ENCODE measurements at places on chromosomes 16 and 17. TPM values are rescaled to one million over a fixed set of nuclear protein-coding genes. Genes with fewer than 3 reads are reported as not detected.

The GEMIN4 gene
- 22.8 TPM for total RNA-seq

The PYDC1 gene
- total RNA-seq = not detected

DNA sequence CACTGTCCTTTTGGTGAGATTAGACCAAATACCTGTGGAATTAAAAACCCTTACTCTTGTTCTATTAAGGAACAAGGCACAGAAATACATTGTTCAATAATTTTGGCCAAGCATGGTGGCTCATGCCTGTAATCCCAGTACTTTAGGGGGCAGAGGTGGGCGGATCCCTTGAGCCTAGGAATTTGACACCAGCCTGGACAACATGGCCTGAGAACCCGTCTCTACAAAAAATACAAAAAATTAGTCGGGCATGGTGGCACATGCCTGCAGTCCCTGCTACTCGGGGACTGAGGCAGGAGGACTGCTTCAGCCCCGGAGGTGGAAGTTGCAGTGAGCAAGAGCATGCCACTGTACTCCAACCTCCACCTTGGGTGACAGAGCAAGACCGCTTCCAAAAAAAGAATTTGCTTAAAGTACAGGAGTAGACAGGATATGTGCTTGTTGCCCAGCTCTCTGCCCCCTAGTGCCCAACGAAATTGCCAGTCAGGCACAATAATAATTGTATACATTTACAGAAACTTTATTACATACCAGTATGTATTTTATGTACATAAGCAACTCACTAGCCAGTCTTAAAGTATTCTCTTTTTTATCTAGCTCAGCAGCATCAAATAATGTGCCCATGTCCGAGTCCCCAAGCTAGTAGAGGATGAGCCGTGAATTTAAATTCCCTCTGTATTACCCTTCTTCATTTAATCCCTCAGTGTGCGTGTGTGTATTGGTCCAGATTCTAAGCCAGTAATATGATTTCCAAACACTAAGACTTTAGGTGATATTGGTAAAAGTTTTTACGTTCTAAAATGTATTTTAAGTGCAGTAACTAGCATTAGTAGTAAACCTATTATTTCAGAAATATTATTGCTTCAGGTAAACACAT, 1.4 kb downstream of the THUMPD1 start:
- H3K27ac ChIP-seq = peak overlapping the region; percentile 89
- peak overlapping the region; percentile 98 for H3K4me3 ChIP-seq
- peaks cover 4% of the 10 kb centered on the region for H3K27me3 ChIP-seq

- H3K4me1 ChIP-seq = peaks cover 47% of the 10 kb centered on the region
- no peak overlapping the region for H3K27ac ChIP-seq
- H3K4me3 ChIP-seq = no peak overlapping the region
- H3K36me3 ChIP-seq = peaks cover 15% of the 10 kb centered on the region
- peaks cover 5% of the 10 kb centered on the region for H3K27me3 ChIP-seq
Measured at GRCh38 chr17:27299384-27300049, 5.6 kb downstream of the WSB1 start.

The NDRG4 gene
- total RNA-seq = 1.1 TPM
